ENCODE measurements at places on chromosomes 3 and 15.

DNA sequence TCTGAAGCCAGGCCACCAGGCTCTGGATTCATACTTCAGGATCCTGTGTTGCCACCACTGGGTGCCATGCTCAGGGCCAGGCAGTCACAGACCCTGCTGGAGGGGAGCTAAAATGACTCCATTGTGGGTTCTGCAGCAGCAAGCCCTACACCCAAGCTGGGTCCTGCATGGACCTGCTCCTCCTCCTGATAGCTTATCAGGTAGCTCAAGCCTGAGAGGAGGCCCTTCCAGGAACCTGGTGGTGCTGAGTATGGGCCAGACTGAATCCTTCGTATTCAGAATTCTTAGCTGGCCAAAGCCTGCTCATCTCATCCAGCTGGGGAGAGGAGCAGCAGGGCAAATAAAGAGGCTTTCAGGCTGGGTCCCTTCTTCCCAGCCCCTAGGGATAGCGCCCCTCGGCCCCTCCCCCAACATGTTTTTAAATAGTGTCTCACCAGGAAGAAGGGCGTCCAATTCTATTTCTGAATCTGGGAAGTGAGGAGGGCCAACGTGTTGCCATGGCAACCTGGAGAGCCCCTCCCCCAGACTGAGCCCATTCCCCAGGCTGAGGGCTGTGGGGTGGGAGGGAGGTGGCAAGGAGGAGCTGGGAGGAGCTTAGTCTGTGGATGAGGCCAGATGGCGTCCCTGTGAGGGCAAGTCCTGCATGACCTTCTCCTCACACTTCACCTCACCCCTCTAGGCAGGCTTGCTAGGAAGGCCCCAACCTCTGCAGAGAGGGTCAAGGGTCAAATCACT lies 11.0 kb upstream of the CAMKV start:
- DNase-seq, result no peak

GRCh38 chr3:118097660-118098059 lies 937.0 kb downstream of the IGSF11 start:
- no peak for DNase-seq

DNA sequence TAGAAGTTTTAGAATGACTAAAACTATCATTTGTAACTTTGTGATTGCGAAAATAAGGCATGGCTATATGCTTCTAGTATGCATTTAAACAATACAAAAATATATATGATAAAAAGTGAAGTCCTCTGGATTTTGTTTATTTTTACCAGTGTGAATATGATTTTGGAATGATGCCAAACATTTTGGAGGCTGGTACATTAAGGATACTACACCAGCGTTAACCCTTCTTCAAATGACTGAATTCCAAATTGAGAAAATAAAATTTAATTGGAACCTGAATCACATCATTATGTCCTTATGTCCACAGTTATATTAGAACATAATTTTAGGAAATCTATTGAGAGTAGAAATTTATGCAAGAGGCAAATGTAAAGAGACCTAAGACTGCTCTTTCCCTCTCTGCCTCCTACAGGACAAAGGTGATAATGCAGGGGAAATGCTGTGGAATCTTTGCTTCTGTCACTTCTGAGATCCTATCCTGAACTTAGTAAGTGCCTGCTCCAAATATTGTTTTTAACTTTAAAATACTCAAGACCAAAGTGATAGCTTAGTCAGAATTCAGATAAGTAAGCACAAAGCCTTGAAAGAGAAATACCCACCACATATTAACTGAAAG lies 121.1 kb upstream of the NANOGP8 start:
- DNase-seq, result no peak

- DNase-seq, result no peak
Measured at GRCh38 chr15:39209548-39210211, 371.2 kb upstream of the THBS1 start.

DNA sequence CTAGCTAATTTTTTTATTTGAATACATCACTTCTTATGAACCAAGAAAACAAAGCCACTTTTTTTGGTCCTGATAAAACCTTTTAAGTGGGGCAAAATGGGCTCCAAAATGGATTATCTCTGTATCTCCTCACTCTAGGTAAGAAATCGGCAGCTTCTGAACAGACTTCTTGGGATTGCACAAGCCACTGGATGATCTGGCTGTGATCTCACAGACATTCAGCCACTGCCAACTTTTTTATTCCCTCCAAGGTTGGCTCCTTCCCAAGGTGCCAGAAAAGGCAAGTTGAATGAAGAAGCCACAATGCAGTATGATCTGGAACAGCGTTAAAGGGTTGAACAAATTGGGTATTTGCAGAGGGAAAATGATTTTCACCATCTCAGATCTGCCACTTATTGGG lies 73.2 kb downstream of the PRICKLE2 start:
- DNase-seq, result no peak

DNA sequence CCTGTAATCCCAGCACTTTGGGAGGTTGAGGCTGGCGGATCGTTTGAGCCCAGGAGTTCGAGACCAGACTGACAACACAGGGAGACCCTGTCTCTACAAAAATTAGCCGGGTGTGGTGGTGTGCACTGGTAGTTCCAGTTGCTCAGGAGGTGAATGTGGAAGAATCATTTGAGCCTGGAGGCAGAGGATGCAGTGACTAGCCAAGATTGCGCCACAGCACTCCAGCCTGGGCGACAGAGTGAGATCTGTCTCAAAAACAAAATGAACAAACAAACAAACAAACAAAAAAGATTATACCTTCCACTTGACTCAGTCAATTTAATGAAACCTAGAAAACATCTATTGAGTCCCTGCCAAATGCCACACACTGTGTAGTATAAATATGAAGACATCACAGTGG lies 30.5 kb upstream of the PHLDB2 start:
- DNase-seq, result no peak

GRCh38 chr15:61720197-61720704 lies 340.0 kb downstream of the VPS13C start:
- no peak for DNase-seq

- no peak for DNase-seq
Measured at GRCh38 chr15:43552256-43552655, 34.8 kb downstream of the MAP1A start.

- no peak for DNase-seq
Measured at GRCh38 chr15:88243895-88244787, 12.4 kb downstream of the NTRK3 start.

- DNase-seq, result no peak
Measured at GRCh38 chr3:99881121-99881524, 63.5 kb downstream of the CMSS1 start.

DNA sequence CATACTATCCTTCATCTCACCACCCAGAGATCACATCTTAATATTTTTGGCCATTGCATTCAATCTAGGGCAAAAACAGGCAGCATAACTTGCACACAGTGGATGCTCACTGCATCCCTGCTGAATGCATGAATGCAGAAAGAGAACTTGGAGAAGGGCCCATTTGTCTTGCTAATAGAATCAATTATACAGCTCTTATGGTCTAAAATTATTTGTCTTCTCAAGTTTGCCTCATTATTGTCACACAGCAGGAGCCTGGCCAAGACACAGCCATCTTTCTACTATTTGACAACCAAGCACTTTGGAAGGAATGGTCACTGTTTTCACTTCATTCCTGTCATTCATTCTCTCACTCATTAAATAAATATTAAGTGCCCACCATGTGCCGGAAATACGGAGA lies 1.2 kb upstream of the ARHGEF26 start:
- DNase-seq, result no peak

DNA sequence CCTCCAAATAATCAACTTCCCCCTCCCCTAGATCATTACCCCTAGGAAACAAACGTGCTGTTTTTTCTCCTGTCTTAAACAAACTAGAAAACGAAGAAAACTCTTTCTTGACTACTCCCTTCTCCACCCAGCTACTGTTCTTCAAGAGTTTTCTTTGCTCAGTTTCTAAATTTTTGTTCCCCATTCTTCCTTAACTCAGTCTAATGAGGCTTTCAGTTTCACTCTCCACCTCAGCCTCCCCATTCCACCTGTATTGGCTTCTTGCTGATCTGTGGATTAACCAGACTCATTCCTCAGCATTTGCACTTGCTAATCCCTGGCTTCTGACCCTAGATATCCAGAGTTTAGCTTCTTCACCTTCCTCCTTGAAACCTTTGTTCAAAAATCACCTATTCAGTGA lies 26.8 kb downstream of the SERPINI1 start:
- DNase-seq, result no peak

DNA sequence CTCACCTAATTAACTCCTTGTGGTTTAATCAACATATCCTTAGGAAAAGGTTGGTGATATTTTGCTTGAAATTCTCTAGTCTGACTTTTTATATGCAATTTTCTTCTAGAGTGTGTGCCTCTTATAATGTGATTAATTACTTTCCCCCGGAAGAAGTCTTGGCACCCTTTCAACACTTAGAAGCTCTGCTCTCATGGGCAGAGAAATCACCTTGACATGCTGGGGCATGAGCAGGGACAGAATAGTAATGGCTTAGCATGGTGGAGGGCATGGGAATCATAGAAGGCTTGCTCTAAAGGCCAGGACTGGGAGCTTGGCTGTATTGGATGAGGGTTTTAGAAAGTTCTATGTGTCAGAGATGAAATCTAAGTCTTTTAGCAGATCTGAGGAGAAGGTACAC lies 293.5 kb downstream of the AGBL1 start:
- no peak for DNase-seq

- no peak for DNase-seq
Measured at GRCh38 chr3:56269755-56270535, 198.3 kb downstream of the ERC2 start.

GRCh38 chr15:40092979-40093869 lies 15.5 kb downstream of the BMF start:
- DNase-seq, result no peak

Measured in activated T-cell treated with anti-CD3 and anti-CD28 coated beads, Interleukin-2, amount 50 U/mL, for 1 hour (primary cell).